Suppressor macrophage treated with lipopolysaccharide for 4 hours (primary cell): ENCODE measurements at places on chromosomes 16 and 17.
A peak's percentile ranks its signal among the peaks of the same experiment; 100 is the strongest.

- peak; percentile 90 for DNase-seq
These were observed 22.7 kb upstream of the PPM1D start for GRCh38 chr17:60577147-60577915.

DNA sequence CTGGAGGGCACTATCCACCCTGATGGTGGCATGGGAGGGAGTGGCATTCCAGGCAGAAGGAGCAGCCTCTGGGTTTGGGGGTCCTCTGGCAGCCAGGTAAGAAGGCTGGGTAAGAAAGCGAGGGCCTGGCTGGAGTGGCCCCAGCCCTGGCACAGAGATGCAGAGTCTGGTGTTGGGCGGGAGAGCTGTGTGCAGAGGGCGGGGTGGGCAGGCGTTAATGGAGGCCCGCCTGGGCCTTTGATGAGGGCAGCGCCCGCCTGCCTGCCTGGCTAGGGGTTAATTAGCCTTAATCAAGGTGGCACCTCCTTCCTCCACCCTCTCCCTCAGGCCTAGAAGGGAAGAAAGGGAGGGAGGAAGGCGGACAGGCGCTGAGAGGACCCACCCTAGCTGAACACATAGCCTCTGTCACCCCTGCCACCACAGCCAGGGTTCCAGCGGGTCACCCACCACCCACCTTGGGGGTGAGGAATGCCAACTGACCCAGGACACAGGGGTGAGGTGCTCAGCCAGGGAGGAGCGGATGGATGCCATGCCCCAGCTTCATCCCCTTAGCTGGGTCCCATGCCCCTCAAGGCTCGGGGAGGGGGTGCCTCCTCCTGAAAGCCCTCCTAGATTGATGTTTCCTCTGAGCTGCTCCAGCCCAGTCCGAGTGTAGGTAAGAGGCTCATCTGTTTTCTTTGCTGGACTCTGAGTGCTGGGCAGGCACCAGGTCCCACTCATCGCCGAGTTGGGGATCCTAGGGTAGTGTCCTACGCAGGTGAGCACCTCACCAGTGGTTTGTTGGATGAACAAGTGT is 13.4 kb upstream of the FAM83G start:
- DNase-seq = no peak

DNA sequence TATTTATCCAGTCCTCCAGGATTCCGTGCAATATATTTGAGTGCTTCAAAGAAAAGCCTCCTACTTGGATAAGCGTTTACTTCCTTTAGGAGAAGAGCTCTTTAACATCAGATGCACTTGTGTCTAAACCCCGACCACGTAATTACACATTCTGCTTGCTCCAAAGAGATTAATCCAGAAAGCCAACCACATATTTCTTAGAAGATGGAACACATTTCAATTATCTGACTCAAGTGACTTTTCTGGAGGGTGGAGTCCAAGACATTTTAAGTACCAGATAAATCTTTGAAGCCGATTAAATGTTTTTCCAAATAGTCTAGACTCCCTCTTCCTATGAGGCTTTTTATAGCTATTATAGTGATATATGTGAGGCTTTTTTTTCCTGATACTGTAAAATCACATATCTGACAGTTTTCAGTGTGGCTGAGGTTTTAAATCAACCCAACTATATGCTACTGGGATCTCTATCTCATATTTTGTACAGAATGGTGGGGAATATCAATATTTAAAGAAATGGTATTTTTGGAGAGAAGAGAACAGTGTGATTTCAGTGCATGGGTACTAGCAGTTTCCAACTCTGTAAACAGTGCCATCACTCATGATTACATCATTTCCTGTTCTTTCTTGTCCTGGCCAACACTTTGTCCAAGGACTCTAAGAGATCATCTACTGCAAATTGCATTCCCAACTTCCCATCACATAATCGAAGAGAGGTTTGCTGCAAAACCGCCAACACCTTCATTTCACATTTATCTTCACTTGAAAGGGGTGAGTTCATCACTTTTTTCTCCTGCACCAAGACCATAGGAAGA is 192.4 kb upstream of the HSBP1 start:
- no peak for DNase-seq

DNA sequence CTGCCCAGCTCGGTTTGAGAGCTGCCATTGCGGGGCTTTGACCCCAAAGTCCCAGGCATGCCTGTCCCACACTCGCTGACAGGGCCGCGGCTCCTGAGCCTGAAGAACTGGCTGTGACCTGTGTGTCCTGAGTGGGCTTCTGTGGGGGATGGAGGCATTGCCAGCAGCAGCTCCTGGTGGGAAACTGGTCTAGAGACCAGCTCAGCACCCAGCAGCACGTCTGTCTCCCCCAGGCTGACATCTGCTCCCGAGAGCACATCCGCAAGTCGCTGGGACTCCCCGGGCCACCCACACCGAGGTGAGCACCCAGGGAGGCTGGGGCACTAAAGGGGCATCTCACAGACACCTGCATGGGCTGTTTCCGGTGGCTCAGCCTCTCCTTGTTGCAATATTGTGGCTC is 13.4 kb downstream of the ENDOV start:
- no peak for DNase-seq

GRCh38 chr17:50517011-50517410 is 8.8 kb downstream of the MYCBPAP start:
- no peak for DNase-seq

- DNase-seq = peak; percentile 80
These were observed 3.4 kb downstream of the SLC38A10 start for GRCh38 chr17:81291662-81292061.

- DNase-seq = no peak
These were observed 339.6 kb downstream of the PMP22 start for GRCh38 chr17:14925498-14925897.

DNA sequence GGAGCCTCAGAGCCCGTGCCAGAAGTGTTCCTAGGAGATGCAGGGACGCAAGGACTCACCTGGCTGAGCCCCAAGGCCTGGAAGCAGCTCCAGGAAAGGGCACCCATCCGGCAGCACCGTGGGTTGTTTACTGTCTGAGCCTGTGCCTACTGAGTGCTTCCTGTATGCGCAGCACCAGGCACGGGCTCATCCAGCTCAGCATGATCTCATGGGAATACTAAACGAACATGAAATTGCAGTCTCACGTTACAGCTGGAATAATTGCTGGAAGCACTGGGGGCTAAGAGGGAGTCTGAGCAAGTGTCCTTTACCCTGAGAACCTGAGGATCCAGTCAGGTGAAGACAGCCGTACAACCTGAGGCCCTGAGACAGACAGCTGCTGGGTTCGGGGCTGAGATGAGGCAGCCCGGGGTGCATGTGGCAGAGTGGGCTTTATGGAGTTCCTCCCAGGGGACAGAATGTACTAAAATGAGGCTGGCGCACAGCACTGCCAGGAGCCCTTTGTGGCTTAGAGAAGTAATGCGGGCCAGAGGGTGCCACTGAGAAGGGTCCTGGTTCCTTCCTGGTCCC is 5.4 kb downstream of the CTRL start:
- no peak for DNase-seq

DNA sequence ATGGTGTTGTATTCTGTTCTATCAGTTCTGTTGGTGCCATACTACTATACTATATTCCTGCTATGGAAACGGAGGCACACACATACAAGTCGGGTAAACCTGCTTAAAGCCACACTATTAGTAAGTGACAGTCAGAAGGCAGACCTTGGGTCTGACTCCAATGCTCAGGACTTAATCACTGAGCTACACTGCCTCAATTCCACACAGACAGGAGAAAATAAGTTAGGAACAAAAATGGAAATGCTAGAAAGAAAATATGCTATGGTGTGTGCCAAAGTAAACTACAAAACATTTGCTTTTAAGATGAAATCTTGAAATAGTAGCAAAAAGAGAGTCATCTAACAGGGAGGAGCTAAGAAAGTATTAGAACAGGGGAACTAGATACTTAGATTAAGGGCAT is 48.1 kb downstream of the MYO1D start:
- DNase-seq = no peak

DNA sequence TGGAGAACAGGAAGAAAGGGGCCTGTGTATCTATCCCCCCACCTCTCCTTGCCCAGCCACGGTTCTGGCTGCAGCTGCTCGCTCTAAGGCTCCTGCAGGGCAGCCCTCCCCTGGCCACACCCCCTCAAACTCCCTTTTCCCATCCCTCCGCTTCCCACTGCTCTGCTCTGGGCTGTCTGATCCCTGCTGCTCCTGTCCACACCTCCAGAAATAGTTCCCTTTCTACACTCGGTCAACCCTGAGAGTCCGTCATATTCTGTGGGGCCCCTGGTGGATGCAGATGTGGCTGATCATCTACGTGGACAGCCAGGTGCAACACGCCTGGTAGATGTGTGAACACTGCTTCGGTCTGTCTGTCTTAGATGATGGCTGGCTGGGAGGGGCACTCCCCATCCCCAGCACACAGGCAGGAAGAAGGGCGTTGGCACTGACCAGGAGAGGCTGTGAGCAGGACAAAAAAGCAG is 19.3 kb upstream of the KRT19 start:
- DNase-seq = no peak

- peak; percentile 46 for DNase-seq
These were observed 14.0 kb downstream of the NUPR1 start for GRCh38 chr16:28524681-28525171.

DNA sequence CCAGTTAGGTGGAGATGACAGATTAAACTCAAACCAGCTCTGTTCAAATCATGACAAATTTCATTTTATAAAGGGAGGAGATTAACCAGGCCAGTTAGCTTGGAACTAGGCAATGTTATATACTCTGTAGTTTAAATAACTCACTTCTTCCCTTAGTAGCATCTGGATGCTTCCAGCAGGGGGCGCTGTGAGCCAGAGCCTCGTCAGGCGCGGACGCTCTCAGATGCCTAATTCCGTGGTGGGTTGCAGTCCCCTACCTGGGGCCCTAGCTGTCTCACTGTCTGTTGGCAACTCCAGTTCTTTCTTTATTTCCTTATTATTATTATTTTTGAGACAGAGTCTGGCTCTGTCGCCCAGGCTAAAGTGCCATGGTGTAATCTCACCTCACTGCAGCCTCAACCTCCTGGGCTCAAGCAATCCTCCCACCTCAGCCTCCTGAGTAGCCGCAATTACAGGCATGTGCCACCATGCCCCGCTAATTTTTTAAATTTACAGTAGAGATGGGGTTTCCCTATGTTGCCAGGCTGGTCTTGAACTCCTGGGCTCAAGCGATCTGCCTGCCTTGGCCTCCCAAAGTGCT is 17.3 kb upstream of the WFDC1 start:
- DNase-seq = peak; percentile 78

DNA sequence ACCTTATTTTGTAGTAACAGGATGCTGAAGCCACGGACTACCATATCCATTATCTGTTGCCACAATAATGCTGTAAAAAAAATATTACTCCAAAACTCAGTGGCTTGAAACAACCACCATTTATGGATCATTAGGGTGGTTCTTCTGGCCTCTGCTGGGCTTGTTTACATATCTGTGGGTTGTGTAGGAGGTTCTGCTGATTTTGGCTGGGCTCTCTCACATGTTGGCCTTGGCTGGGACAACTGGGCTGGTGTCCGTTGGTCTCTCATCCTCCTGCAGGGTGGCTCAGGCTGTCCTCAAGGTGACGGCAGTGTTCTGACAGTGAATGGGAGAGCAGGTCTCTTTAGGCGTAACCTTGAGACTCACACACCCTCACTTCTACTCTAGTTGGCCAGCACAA is 76.0 kb downstream of the GPR139 start:
- no peak for DNase-seq

DNA sequence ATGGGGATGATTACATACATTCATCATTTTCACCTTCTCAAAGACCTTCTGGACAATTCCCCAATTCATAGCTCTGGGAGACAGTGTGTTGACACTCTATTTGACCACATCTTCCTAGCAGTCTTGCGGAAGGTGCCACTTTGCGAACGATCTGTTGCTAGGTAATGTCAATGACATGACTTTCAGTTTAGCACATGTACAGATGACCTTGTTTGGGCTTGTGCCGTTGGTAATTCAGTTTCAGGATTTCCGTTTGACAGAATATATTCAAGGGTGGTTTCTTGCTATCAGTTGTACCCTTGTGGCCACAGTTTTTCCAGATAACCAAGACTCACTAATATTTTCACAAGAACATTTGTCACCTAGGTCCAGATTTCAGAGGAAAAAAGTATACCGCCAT is 478.2 kb downstream of the WWOX start:
- DNase-seq = no peak

DNA sequence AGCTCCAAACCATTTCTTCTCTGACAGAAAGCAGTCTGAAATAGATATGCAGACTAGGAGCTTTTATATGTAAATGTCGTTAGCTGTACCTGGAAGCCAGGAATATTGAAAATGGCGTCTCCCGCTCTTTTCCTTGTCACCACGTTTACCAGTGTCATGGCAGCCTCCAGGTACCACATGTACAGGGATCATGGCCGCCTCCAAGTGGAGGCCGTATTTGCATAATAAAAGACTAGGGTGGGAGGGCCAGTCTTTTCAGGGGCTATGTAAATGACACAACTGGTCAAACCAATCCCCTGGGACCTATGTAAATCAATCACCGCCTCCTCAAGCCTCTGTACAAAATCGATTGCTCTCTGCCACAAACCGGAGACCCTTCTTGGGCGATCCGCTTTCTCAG is 54.3 kb downstream of the MYOCD start:
- DNase-seq = no peak

DNA sequence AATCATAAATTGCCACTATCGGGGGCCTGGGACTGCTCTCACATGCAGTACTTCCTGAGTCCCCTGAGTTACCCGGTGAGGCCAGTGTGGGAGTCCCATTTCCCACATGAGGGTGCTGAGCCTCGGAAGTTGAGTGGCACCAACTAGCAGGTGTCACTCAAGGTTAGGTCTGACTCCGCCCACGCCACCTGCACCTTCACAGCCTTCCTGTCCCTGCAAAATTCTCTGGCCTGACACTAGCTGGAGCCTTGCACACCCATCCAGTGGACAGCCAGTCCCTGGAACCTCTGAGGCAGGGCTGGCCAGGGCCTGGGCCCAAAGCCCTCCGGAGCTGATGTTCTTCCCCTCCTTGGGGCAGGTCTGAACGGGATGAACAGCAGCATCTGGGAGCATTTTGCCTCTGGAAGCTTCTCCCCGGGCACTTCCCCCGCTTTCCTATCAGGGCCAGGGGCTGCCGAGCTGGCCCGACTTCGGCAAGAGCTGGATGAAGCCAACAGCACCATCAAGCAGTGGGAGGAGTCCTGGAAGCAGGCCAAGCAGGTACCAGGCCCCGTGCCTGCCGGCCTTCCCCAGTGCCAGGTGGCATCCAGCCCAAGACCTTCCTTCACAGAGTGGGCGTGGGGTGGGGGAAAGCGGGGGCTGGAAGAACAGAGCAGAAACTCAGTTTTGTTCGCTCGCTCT is 21.9 kb downstream of the UNC13D start:
- DNase-seq = no peak

DNA sequence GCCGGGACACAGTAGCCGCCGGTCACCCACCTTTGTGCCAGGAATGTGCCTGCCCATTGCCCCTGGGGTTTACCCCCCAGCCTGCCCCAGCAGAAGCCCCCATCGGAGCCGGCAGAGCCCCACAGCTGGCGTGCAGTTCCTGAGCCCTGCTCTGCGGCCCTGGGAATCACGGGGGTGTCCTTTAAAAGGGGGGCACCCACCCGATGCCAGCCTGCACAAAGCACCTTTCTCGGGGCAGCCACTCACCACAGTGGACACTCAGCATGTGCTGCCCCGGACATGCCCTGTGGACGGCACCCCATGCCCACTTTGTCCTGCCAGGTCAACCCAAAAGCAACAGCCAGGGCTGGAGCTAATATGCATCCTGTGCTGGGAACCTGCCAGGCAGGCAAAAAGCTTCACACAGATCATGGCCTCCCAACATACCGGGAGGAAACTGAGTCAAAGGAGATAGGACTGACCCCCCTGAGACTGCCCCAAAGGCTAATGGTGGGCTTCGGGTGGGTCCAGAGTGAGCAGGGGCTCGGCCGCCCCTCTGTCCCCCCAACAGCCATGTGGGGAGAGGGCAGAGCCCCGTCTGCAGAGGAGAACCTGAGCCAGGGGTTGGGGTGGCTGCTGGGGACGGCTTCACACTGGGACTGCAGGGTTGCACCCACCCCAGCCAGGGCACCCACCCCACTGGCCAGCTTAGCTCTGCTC is 45.8 kb upstream of the ZC3H18 start:
- DNase-seq = no peak
